Prostate gland (tissue), 2 donors: ENCODE measurements at places on chromosomes 16 and 17.
A peak's percentile ranks its signal among the peaks of the same experiment; 100 is the strongest.

DNA sequence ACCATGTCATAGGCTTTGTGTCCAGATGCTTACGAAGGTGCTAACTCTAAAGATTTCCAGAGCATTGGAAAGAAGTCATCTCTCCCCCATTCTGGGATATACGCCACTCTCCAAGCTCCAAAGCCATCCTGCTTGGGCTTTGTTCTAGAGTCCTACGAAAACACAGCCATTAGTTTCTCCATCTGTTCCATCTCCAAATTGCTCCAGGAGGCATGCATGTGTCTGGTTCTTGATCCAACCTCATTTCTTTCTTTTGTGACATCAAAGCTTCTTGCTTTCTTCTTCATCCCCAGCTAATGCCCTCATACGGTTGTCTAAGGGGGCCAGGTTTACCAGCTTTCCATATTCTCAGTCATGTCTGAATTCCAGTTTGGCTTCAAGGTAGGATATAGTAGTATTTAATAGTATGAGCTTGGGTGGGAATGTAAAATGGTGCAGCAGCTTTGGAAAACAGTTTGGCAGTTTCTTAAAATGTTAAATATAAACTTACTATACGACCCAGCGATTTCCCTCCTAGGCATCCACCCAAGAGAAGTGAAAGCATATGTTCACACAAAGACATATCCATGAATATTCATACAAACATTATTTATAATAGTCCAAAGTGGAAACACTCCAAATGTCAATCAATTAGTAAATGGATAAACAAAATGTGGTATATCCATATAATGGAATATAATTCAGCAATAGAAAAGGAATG, 202.6 kb downstream of the SHISA9 start:
- DNase-seq, result no peak

- DNase-seq, result no peak
Observed at GRCh38 chr16:50389900-50390299, 21.1 kb upstream of the BRD7 start.

- no peak for DNase-seq
Observed at GRCh38 chr17:80163336-80163735, 6.5 kb upstream of the CARD14 start.

GRCh38 chr16:54215471-54215870, 71.1 kb downstream of the IRX3 start:
- DNase-seq, result no peak

- no peak for DNase-seq
Observed at GRCh38 chr17:47708312-47708863, 14.4 kb downstream of the TBKBP1 start.

- no peak for DNase-seq
Observed at GRCh38 chr17:71284032-71284755, 836.6 kb upstream of the SOX9 start.

GRCh38 chr17:69451416-69452394, 37.2 kb downstream of the MAP2K6 start:
- no peak for DNase-seq

DNA sequence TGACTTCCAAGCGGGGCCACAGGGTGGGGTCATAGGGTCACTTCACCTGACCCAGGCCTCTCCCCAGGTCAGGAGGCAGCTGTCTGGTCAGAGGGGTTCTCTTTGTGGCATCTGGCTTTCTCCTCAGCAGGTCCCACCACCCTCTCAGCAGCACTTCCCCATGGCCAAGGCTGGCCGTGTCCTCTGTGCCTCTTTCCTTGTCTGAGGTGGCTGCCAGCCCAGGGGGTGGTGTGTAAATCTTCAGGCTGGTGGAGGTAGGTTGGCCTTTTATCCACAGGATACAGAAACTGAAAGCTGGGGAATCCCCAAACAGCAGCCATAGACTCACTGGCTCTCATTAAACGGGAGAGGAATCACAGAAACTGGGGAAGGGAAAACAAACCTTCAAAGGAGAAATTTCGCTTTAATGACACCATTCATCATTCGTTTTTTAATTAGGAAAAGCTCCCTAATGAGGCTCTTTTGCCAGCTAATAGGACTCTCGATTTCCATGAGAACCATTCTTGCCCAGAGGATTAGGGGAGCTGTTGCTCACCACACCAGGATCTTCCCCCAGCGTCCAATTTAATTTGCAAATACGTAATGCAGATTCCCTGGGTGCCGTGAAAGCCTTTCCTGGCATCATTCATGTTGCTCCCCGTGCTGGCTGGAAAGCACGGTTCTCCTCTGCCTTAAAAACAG, 18.0 kb downstream of the C17orf75 start:
- peak; percentile 65 for DNase-seq

DNA sequence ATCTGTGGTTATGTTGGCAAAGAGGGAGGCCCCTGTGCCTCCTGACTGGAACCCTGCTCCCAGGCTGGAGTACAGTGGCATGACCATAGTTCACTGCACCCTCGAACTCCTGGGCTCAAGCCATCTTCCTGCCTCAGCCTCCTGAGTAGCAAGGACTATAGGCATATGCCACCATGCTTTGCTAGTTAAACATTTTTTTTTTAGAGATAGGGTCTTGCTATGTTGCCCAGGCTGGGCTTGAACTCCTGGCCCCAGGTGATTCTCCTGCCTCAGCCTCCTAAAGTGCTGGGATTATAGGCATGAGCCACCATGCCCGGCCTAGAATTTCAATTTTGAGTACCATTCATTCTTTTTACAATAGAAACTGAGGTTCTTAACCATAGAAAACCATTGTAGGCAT, 21.2 kb upstream of the ITGB3 start:
- DNase-seq, result no peak

DNA sequence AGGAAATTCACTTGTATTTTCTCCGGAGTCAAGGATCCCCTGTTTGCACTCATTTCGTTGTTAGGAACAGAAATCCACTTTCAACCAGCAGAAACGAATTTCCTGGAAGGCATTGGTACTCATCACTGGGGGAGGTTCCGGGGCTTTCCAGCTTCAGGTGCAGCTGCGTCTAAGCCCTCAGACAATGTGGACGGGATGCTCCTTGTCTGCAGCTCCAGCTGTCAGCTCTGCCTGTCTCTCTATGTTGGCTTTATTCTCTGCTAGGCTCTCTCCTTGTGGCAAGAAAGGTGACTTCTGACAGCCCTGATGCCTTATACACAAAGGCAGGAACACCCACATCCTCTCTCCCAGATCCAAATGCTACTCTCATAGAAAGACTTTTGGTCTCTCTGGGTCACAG, 183.9 kb upstream of the HSBP1 start:
- no peak for DNase-seq

GRCh38 chr17:7323731-7324437, 5.3 kb downstream of the NEURL4 start:
- peak; percentile 43 for DNase-seq

DNA sequence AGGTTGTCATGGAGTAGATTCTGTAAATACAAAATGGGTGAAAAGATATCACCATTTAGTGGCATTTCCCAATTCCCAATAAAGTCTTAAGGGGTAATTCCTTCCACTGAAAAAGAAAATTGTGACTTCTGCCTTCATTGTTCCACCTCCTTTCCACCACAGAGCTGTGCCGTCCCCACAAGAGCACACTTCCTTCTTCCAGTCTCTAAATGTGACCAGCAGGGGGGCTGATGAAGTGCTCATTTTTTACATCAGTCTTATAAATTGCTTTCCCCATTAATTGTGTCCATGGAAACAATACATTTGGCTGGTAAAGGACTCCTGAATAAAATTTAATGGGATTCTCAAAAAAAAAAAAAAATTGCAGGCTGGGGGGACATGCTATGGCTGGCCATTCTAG, 260.8 kb upstream of the PSMD7 start:
- DNase-seq, result no peak

- no peak for DNase-seq
Observed at GRCh38 chr17:75530837-75531720, 5.6 kb downstream of the LLGL2 start.
